ENCODE measurements at places on chromosomes 6 and 20.

DNA sequence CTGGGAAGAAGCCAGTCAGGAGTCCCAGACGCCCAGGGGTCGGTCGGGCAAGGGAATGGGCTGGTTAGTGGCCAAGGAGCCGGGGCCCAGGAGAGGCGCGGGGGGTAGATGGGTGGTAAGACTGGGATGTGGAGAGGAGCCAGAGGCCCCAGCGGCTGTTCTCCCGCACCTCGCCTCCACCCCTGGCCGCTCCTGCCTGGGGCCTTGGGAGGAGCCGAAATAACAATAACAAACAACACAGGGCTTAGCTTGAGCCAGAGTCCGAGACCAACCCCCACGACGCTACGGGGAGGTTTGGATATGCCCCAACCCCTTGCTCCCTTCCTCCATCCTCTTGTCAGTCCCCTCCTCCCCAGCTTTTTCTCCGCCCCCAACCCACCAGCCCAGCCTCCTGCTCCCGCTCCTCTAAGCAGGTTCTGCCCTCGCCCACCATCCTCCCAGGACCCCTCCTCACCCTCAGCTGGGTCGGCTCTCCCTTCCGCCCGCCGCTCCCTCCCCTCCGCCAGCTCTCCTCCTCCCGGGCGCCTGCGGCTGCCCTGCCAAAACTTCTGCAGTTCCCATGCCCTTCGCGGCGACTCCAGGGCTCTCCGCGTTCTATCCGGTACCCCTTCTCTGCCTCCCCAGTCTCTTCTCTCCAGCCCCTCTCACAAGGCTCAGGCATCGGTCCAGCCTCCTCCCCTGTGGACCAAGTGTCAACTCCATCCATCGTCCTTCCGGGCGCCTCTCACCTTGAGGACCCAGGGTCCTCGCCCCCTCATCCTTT is 1.1 kb downstream of the RNF39 start:
- no peak for DNase-seq

- DNase-seq, result no peak
Observed at GRCh38 chr6:22141241-22141745, 155.5 kb downstream of the PRL start.

- no peak for DNase-seq
Observed at GRCh38 chr20:20255099-20255498, 112.8 kb upstream of the INSM1 start.

GRCh38 chr6:54286141-54286540 is 22.1 kb upstream of the TINAG start:
- no peak for DNase-seq

- no peak for DNase-seq
Observed at GRCh38 chr20:46078954-46079353, 10.8 kb downstream of the NCOA5 start.

DNA sequence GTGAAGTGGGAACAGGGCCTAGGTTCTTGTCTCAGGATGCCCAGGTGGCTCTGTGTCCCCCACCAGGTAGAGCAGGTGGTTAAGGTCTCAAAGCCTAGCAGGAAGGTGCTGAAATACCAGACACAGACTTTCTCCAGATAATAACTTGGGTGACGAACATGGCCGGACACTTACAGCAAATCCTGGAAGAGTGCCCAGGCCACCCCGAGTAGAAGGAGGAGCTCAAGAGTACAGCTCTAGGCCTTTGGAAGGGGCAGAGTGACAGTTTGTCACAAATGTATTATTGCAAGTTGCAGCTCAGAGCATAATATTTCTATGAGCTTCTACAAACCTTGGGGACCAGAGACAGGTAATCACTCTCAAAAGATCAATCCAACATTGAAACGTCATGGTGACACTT is 251.6 kb upstream of the SOX4 start:
- no peak for DNase-seq

DNA sequence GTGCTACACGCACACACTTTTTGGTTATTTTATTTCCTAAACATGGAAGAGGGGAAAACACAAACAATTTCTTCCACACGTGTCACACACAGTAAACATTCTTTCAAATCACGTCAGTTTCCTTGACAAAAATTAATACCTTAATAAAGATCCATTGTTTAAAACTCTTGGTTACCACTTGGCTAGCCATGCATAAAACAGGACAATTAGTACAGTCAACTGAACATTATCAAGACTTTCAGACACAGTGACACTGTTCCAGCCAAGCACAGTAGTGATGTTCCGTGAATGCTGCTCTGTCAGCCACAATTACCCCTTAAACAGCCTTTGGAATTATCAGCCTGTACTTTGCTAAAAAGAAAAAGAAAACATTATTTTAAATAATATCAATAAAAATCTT is 50.8 kb downstream of the GMDS start:
- no peak for DNase-seq

DNA sequence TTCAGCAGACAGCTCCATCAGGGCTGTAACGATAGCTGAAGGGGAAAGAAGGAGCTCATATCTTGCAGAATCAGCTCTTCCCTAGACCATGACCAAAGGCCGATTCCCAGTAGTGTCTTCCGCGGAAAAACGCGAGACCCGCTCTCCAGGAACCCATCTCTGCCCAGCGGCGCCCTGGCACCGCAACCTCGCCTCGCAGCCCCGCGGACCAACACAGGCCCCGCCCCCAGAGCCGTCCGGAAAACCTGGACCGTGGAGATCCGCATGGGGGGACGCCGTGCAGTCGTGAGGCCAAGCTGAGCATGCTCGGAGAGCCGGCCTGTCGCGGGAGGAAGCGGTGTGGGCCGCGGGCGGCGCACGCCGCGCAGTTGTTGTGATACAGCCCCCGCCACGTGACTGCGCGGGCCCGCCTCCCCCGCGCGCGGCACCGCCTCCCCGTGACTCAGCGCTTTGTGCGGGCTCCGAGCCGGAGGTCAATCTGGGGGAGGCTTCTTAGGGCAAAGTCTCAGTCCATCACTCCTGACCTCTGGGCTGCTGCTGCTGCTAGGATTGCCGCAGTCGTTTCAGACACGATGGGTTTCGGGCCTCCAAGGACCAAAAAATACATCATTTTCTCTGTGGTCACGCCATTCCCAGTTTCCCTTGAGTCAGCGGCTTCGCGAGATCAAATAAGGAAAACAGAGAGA is 3.1 kb upstream of the GCLC start:
- peak; percentile 89 for DNase-seq

Data from RCC 7860 (cell line).